ENCODE measurements at places on chromosomes 6 and 20.

DNA sequence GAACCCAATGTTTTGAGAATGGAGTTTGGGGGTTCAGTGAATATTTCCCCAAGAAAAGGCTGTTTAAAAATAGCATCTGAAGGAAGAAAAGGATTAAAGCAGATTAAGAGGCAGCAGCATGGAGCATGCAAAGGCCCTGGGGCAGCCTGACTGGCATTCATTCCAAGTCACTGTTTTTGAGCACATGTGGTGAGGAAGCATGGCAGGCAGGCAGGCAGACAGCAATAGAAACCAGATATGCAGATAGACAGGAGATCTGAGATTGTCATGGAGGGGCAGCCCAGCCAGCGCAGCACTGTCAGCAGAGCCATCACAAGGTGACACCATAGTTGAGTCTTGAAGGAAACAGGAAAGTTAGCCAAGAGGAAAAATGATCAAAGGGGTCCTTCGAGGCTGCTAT lies 37.8 kb downstream of the SIRPA start:
- DNase-seq: no peak

DNA sequence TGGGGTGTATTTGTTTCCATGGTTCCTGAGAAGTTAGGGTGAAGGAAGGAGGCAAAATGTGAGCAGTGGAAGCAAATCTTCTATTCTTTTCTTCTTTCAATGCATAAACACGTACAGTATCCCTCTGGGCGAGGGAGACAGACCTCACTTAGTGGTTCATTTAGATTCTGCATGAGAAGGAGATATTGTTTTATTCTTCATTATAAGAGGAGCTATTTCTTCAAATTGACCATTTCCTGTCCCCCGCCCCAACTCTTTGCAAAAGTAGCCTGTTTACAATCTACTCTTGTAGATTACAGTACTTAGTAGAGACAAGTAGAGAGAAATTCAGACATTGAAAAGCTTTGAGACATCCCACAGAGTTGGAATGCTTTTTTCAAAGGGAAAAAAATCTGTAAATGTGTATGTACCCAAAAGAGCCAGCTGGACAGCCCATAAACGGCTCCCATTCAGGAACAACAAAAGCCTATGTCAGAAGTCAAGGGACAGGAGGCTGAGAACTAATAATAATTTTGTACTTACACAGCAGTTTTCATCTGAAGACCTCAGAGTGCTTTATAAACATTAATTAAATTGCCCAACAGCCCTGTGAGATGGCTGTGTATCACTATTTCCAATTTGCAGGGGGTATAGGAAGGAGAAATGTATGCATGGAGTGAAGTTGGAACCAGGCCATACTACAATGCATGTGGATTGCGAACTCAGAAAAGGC lies 23.9 kb downstream of the CD83 start:
- DNase-seq: no peak

DNA sequence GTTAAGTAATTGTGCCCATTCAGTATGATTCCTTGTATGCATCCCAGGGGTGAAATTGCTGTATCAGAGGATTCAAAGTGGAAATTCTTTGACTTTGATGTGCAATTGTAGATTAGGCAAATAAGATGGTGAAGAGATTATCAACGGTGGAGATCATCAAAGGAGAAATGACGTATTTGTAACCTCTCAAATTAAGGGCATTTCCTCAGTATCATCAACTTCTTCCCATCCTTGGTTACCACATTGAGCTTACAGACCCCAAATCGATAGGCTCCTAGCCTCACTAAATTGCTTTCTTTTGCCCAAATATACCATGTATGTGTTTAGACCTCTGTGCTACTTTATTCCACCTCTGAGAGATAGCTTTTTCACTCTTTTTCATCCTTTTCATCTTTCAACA lies 213.1 kb upstream of the ZFP64 start:
- no peak for DNase-seq

DNA sequence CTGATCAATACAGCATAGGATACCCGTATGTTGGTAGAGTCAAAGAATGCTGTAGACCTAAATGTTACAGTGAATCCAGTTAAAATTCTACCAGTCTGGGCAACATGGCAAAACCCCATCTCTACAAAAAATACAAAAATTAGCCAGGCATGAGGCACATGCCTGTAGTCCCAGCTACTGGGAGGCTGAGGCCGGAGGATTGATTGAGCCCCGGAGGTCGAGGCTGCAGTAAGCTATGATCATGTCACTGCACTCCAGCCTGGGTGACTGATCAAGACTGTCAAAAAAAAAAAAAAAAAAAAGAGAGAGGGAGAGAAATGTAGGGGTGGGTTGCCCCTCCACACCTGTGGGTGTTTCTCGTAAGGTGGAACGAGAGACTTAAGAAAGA lies 167.5 kb downstream of the SLC16A10 start:
- no peak for DNase-seq

- no peak for DNase-seq
Observed at GRCh38 chr6:29552512-29553051, 7.0 kb downstream of the UBD start.

GRCh38 chr20:61024390-61024789 lies 227.7 kb upstream of the CDH4 start:
- no peak for DNase-seq

DNA sequence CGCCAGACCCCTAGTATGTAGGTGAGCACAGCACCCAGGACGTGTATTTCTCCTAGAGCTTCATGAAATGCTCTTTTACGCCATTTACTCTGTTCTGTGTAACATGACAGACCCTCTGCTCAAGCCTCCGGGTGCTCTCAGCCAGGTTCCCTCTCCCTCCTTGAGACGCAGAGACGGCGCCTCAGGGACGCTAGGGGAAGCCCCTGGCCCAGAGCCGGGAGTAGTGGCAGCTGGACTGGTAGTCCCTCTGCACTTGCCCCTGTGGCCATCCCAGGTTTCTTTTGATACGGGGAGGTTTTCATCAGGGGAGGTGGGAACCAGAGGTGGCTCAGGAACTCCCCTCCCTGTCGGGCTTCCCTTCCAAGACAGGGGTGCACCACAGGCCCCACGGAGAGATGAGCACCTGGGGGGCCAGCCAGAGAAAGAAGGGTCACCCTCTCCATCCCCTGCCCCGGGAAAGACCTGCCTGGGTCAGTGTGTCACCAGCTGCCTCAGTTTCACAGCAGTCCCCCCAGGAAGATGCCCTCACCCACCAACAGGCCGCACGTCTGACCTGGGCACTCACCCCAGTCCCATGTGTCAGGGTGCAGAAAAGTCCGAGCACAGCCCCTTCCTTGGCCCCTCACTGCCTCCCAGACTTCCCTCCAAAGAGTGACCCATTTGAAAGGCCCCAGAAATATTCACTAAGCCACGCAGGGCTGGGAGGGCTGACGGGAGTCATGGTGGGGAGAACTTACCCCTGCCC lies 58.1 kb upstream of the AFDN start:
- DNase-seq: no peak

- DNase-seq: no peak
Observed at GRCh38 chr6:145372671-145373151, 362.6 kb downstream of the EPM2A start.

- DNase-seq: no peak
Observed at GRCh38 chr6:9121549-9121948, 686.2 kb upstream of the SLC35B3 start.

GRCh38 chr20:54179946-54180345 lies 6.2 kb upstream of the CYP24A1 start:
- DNase-seq: no peak

DNA sequence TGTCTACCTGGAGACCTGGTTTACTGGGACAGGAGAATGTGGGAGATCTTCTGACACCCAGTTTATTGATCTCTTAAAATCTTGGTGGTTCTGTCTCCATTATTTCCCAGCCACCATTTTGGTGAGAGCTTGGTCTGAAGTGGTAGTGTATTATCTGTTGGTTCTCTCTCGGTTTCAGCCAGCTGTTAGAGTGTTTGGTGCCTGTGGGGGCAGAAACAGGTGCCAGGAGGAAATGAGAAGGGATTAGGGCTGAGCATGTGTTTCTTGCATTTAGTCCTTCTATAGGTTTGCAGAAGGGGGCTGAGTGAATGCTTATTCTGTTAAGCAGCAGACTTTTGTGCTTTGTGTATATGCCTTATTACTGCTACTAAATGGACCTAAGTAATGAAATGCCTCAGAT lies 9.6 kb downstream of the JARID2 start:
- no peak for DNase-seq

DNA sequence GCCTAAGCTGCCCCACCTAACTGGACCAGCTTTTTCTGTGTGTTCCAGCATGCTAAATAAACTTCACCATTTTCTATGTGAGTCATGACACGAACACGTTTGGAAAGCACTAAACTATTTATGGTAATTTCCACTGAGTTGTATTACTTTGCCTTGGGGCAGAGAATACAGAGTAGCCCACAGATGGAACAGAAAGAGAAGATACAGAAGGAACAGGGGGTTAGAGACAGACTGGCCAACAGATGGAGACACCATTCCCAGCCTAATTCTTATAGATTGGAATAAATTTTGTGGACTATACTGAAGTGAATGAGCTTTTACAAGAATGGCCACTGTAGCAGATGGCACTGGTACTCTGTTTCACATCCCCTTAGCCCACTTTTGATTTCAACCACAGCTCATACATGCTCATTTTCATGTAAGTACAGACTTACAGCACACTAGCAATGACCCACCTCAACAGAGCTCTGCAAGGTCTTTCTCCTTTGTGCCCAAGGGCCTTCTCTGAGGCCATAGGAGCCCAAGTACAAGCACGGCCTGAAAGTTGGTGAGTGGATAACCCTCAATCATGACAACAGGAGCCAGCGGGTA lies 13.1 kb upstream of the NT5DC1 start:
- no peak for DNase-seq

DNA sequence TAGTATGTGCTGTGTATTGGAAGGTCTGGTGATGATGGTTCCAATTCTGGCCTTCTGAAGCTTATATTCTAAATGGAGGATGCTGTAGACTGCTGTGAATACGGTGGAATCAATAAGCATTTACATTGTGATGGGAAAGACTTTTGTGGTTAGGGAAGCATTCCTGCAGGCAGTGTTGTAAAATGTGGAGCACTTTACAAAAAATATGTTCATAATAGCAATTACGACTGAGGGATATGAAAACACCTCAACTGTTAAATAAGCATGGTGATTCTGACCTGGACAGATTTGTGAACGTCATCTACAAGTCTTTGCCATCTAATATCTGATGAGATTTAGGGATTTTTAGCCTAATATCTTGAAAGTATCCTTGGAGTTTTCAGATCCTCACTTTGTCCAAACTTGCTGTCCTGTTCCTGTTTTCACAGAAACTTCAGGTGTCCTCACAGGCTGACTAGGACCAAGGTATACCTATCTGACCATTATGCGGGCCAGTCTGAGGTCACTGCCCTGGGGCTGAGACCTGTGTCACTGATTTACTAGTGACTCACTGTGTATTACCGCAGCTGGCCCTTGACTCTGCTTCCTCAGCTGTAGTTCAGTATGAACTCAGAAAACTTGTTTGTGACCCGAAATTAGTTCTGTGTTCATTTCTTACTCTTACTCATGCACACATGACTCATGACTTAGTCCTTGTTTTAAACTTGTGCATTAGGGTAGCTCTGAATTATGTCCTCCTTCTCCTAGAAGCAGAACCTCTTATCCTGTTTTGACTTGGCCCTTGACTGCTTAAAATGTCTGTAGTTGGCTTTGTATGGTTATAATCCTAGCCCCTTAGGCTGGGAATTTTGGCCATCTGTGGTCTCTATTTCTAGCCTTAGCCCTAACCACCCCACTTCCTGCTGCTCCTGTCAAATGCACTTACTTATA lies 343.0 kb downstream of the CDKAL1 start:
- no peak for DNase-seq

DNA sequence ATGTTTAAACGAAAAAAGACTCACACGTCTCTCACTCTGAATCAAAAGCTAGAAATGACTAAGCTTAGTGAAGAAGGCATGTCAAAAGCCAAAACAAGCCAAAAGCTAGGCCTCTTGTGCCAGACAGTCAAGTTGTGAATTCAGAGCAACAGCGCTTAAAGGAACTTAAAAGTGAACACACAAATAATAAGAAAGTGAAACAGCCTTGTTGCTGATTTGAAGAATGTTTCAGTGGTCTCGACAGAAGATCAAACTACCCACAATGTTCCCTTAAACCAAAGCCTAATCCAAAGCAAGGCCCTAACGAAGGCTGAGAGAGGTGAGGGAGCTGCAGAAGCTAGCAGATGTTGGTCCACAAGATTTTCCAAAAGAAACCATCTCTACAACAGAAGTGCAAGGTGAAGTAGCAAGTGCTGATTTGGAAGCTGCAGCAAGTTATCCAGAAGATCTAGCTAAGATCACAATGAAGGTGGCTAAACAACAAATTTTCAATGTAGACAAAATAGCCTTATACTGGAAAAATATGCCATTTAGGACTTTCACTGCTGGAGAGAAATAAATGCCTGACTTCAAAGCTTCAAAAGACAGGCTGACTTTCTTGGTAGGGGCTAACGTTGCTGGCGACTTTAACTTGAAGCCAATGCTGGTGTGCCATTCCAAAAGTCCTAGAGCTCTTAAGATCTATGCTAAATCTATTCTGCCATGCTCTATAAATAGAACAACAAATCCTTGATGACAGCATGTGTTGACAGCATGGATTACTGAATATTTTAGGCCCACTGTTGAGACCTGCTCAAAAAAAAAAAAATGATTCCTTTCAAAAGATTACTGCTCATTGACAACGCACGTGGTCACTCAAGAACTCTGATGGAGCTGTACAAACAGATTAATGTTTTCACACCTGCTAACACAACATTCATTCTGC lies 40.3 kb downstream of the SEC63 start:
- DNase-seq: no peak

DNA sequence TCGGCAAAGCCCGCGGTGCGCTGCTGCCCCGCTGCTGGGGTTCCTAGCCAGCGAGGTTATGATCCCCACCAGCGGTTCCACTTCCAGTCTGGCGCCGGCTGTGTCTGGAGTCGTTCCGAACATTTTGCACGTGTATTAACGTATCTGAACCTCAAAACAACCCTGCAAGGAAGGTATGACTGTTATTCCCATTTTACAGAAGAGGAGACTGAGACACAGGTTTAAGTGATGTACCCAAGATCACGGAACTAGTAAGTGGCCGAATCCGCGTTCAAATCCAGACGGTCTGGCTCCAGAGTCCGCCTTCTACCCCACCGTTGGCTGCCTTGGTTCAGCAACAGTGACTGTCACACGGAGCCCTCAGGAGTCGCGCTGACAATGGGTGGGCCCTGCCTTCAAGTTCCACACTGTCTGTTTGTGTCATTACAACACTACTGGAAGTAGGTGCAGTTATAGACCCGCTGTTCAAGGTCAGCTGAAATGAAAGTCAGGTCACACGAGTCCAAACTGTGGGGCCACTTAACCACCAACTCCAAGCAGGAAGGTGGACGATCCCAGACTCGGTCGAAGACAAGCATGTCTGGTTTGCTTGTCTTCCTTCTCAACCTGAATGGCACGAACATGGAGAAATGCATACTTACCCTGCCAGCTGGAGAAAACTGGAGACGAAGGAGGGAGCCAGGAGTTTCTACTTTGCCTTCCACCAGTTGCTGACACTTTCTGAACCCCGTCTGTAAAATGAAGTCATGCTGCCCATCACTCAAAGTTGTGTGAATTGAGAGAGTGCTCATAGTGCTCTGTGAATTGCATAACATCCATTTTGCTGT lies 803 bp upstream of the SRXN1 start:
- DNase-seq: no peak

- DNase-seq: no peak
Observed at GRCh38 chr20:38109591-38110524, 55.2 kb downstream of the TGM2 start.

- DNase-seq: no peak
Observed at GRCh38 chr6:2624177-2624576, 126.5 kb downstream of the MYLK4 start.
